ENCODE measurements at places on chromosomes 7 and 10.

DNA sequence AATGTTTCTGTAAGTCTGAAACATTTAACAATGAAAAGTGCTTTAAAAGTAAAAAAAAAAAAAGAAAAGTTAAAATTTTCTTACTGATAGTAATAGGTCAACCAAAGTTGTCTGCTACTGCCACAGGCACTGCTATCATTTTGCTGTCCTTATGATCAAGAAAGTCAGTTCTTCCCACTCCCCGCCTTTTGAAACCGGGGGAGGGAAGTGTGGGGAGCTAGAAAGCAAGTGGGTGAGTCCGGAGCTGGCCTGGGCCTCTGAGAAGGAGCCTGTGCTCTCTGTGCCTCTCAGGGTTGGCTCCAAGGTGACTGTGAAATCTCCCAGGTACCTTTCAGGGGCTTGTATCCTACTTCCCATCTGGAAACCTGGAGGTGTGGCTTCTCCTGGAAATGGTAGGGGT, 7.3 kb downstream of the C7orf57 start:
- no peak for DNase-seq

- DNase-seq, result no peak
Measured at GRCh38 chr7:51950813-51951212, 634.2 kb upstream of the COBL start.

- DNase-seq, result no peak
Measured at GRCh38 chr10:122663516-122664130, 36.0 kb downstream of the C10orf120 start.

DNA sequence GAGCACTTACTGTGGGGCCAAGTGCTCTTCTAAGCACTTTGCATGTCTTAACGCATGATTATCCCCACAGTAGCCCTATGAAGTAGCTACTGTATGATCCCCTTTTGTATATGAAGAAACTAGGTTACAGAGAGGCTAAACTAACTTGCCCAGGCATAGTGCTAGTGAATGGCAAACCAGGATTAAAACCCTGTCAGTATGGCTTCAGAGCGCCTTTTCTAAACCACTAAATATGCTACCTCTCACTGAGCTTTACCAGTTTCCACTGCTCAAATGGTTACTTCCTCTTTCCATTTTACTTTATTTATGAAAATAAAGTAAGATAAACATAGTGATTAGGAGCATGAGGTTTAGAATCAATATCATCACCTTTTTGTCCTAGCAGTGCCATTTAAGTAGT, 73.6 kb downstream of the PODXL start:
- no peak for DNase-seq

GRCh38 chr10:29542723-29543122, 92.0 kb downstream of the SVIL start:
- DNase-seq, result no peak

DNA sequence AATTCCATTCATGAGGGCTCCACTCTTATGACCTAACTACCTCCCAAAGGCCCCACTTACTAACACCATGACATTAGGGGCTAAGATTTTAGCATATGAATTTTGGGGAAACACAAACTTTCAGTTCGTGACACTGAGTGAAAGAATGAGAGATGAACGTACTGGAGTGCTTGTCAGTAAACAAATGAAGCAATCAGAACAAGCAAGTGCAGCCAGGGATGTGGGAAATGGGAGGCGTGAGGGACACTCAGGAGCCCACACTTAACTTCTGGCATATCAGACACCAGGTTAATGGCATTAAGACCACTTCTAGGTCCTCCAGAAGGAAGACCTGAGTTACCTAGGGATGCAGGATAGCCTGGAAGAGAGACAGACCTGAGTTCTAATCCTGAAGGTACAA, 2.3 kb upstream of the MDFIC start:
- DNase-seq, result no peak

GRCh38 chr7:24912424-24912823, 67.6 kb downstream of the OSBPL3 start:
- DNase-seq, result no peak

All from stimulated activated CD4-positive, alpha-beta T cell treated with anti-CD3 and anti-CD28 coated beads, Interleukin-12 subunit alpha, Interleukin-12 subunit beta, amount 100 ng/mL, for 24 hours (primary cell).